GM12865 (cell line): ENCODE measurements at places on chromosomes 4 and X.

DNA sequence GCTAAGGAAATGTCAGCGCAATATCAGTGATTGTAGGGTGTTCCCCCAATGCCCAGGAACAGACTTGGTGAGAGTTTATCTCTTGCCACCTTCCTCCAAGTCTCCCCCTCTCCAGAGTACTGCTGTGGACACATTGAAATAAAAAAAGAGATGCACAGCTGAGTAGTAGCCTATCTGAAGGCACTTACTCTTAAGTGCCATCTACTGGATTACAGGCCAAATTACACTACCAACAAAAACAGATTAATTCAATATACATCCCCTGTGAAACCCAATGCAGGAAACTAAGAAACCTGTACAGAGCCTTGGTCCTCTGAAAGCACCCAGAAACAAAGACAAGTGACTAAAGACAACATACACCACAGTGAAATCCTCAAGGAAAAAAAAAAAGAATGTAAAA is 460.3 kb downstream of the ZIC3 start:
- peak; percentile 0 for DNase-seq

GRCh38 chr4:102735582-102735981 is 25.2 kb downstream of the MANBA start:
- DNase-seq = no peak

- DNase-seq = no peak
Observed at GRCh38 chr4:19002170-19002569, 980.6 kb upstream of the LCORL start.

DNA sequence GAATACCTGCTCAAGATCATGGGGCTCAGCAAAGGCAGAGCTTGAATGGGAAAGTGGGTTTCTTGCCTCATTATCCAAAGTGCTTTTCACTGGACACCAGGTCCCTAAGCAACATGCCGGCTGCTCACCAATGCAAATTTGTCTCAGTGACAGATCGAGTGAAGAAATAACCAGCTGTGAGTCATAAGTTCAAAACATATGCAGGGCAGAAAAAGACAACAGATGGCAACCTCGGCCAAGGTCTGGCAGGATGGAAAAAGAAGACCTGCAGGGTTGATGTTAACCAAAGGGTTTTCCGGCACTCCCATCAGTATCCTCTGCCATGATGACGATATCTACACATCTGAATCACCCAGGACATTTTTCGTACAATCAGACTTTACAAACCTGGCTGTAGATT is 124.1 kb downstream of the AFAP1 start:
- DNase-seq = no peak

DNA sequence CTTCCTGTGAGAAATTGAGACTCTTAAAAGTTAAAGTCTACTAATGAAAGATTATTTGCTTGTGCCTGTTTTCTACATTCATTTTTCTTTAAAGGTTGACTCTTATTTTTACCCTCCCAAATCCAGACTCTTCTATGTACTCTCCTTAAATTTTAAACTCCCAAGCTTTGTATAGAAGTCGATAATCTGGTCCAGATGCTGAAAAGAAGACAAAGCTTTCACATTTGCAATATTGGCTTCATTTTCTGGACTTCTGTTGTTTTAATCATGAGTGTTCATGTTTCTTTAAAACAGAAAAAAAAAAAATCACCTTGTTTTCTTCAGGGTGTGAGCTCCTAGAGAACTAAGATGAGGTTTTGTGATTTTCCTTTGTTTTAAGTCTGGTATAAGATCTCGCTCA is 53.2 kb upstream of the TBC1D14 start:
- DNase-seq = no peak

DNA sequence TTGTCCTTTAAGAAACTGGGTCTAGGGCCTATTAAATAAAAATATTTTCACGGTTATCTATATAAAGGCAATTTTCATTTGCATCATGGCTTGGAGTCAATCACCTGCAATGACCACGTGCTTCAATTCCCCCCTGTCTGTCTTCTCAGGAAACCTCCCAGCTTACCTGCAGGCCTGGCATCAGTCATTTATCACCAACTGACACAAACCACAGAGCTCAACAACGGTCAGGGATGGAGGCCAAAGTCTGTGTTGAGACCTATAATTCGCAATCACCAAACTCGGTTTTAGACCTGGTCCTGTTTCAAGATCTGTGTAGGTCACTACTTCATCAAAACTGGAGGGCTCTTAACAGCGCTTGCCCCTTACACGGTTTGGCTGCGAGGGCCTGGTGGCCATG is 1.9 kb downstream of the SLC9A7 start:
- peak; percentile 37 for DNase-seq

DNA sequence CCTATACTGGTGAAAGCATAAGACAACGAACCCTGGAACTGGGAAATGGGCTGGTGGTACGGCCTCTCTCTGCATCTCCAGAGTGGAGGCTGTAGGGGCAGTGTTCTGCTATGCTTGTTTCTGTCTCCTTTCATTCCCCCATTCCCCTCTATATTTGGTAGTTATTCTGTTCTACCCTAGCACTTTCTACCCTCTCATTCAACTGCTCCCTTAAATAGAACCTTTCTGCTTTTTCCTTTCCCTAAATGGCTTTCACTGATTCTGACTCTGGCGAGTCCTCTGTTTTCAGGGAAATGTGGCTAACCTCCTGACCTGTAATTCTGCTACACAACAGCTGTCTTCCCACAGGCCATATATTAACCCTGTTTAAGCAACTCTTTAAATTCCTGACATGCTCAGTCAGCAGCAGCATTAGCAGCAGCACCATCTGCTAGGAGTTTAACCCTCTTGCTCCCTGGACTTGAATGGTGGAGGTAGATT is 94.2 kb downstream of the CXCL13 start:
- DNase-seq = no peak

- peak; percentile 64 for DNase-seq
Observed at GRCh38 chr4:102620697-102621497, 119.7 kb downstream of the NFKB1 start.

- DNase-seq = peak; percentile 95
Observed at GRCh38 chrX:40175511-40176350, 78.0 kb upstream of the BCOR start.
